ENCODE measurements at places on chromosomes 7 and 10. TPM values are rescaled to one million over a fixed set of nuclear protein-coding genes. Genes with fewer than 3 reads are reported as not detected.

The TMEM176B gene
- 49.1 TPM for total RNA-seq

The TRIL gene
- 0.48 TPM for total RNA-seq

DNA sequence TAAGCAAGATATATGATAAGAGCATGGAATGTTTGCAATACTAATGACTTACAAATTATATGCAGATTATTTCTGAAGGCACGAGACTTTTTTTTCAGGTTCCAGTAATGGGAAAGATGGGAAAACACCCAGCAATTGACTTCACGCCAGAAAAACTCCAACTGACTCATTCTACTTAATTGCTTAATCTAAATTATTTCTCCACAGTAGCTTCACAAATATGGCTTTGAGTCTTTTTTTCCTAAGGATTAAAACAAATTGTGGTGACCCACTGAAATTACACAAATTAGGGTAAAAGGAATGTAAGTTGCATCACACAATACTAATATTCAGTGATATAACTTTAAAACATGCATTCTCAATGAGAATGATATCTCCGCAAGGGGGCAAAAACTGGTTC lies 138.7 kb downstream of the GNAI1 start:
- no peak for DNase-seq
- H3K4me3 ChIP-seq = no peak overlapping the region
- no peaks in the 10 kb centered on the region for H3K36me3 ChIP-seq
- no peak overlapping the region for H3K27ac ChIP-seq
- no peaks in the 10 kb centered on the region for H3K4me1 ChIP-seq

GRCh38 chr7:67512481-67512880 lies 515.8 kb downstream of the TYW1 start:
- H3K36me3 ChIP-seq = no peaks in the 10 kb centered on the region
- H3K4me1 ChIP-seq = no peaks in the 10 kb centered on the region
- DNase-seq = no peak
- H3K27ac ChIP-seq = no peak overlapping the region

DNA sequence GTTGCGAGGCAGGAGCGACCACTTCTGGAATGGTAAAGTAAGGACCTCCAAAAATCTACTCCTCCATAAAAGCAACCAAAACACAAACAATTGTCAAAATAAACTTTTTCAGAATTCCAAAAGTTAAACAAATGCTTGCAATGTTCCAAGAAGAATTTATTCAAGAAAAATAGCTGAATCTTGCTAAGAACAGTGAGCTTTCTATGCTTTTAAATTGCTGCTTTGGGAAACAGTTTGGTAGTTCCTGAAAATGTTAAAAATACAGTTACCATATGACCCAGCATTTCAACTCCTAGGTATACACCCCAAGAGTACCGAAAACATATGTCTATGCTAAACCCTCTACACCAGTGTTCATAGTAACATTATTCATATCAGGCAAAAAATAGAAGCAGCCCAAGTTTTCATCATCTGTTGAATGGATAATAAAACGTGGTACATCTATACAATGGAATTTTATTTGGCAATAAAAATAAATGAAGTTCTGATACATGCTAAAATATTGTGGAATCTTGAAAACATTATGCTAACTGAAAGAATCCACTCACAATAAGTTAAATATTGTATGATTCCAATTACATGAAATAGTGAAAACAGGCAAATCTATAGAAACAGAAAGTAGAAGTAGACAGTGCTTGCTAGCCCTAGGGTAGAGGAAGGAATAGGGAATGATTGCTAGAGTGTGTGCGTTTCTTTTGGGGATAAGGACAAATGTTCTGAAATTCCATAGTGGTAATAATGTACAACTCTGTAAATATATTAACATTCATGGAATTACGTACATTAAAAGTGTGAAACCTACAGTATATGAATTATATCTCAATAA lies 57.0 kb downstream of the LRRN3 start:
- no peak overlapping the region for H3K4me3 ChIP-seq
- no peak overlapping the region for H3K27ac ChIP-seq
- no peaks in the 10 kb centered on the region for H3K36me3 ChIP-seq
- H3K4me1 ChIP-seq = no peaks in the 10 kb centered on the region
- no peak for DNase-seq

- H3K27ac ChIP-seq = no peak overlapping the region
- H3K36me3 ChIP-seq = no peaks in the 10 kb centered on the region
- H3K4me1 ChIP-seq = no peaks in the 10 kb centered on the region
- no peak overlapping the region for H3K4me3 ChIP-seq
Observed at GRCh38 chr10:78472551-78472890, 438.9 kb downstream of the RPS24 start.
